ENCODE measurements at places on chromosomes 1 and 21.
A peak's percentile ranks its signal among the peaks of the same experiment; 100 is the strongest.

- peak; percentile 94 for DNase-seq
These were observed 34.9 kb upstream of the RUNX3 start for GRCh38 chr1:24964811-24965570.

DNA sequence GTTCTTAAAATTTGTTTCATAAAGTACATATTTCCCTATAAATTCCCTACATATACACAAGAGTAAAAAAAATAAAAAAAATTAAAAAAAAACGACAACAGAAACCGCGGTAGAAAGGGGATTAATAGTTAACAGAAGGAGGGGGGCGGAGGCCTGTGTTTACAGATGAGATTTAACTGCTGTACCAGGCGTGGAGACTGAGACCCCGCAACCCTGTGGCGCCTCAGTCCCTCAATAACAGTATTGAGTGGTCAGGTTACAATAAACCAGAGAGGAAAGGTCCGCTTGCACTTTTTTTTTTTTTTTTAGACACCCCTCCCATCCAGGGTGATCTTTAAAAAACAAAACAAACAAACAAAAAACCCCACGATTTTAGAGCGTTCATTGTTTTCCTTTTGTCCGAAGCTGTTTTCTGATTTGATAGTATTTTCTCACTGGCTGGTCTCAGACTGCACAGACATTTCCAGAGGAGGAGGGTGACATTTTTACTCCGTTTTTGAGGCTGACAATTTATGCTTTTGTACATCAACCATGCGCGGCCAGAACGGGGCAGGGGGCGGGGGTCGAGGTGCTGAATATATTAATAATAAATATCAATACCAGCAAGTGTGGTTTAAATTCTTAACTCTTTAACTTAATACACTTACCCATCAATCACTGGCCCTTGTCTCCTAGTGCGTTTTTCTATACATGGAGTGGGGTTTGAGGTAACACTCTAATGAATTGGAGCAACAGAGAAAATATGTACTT is 1223.9 kb downstream of the BRINP3 start:
- DNase-seq = no peak

GRCh38 chr1:156862997-156863599 is 2.4 kb downstream of the NTRK1 start:
- no peak for DNase-seq

DNA sequence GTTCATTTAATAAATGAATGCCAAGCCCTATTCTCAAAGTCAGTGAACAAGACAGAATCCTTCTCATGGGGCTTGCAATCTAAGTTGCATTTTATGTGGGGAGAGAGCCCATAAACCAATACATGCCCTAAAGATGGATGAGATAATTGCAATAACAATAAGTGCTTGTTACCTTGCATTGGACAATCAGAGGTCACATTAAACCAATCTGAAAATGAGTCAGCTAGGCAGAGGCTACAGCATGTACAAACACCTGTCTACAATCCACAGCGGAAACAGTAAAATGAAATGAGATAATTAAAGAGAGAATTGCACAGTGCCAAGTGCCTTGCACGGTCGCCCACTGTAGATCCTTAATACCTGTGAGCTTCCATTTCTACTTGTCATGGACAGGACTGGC is 7.4 kb upstream of the IGFN1 start:
- no peak for DNase-seq

- no peak for DNase-seq
These were observed 47.4 kb upstream of the EXO1 start for GRCh38 chr1:241800640-241801039.

DNA sequence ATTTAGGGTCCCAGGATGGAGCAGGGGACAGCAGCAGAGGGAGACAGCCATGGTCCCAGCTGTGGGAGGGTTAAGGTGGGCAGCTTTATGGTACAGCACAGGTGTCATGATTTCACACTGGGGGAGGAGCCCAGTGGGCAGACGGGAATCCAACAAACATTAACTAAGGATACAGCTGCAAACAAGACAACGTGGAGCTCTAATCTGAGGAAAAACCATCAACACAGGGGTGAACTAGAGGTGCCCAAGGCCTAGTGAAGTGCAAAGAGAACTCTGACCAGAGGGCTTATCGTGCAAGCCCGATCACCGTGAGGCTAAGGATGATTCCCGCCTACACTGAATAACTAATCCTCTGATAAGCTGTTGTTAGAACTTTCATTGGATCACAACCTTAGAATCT is 18.7 kb downstream of the ECE1 start:
- DNase-seq = no peak

GRCh38 chr21:41957991-41958766 is 4.4 kb upstream of the C2CD2 start:
- DNase-seq = no peak

GRCh38 chr1:167455786-167456446 is 62.4 kb downstream of the CD247 start:
- peak; percentile 70 for DNase-seq

GRCh38 chr1:50023292-50024159 is at the start of gene AGBL4:
AGBL4 (minus strand) TSS chr1:50023954.
- DNase-seq = no peak

DNA sequence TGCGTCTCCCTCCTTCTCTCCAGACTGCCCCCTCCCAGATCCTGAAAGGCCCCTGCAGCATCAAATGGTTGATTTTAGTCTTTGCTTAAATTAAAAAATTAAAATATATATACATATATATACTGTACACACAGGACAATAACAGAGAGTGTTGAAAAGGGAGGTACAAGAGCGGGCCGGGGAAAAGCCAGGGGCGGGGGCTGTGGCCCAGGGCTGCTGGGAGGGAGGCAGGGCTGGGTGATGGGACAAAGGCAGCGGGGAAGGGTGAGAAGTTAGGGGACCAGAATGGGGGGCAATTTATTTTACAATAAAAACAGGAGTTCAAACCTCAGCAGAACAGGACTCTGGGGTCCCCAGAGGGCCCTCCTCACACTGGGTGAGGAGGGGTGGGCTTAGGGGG is 10.5 kb downstream of the ARL8A start:
- DNase-seq = no peak

DNA sequence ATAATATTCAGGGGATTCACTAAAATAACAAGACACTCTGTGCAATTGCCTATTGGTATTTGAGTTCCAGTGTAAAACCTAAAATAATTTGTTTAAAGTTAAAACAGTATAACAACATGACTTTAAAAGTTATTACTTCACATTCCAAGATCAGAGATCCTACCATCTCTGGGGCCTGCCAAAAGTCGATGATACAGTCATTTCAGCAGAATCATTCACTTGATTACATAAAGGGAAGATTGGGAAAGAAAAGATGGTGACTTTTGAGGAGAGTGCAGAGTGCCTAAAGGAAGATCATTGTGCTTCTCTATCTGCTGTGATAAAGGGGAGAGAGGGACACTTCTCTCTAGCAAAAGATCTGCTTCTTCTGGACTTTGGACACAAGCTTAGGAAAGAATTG is 784.4 kb upstream of the ADGRL4 start:
- DNase-seq = no peak

DNA sequence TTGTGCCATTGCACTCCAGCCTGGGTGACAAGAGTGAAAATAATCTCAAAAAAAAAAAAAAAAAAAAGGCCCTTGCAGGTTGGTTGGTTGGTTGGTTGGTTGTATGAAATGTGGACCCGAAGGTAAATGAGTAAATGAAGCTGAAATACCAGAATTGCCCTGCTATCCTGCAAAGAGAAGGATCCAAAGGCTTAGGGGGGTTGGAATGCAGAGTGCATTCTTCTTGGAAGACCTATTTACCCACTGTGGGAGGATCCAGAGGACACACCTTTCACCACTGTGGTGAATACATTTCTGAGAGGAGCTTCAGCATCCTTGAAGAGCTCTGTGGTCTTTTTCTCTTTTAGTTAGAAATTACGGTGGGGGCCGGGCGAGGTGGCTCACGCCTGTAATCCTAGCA is 28.7 kb upstream of the EIF4G3 start:
- no peak for DNase-seq

DNA sequence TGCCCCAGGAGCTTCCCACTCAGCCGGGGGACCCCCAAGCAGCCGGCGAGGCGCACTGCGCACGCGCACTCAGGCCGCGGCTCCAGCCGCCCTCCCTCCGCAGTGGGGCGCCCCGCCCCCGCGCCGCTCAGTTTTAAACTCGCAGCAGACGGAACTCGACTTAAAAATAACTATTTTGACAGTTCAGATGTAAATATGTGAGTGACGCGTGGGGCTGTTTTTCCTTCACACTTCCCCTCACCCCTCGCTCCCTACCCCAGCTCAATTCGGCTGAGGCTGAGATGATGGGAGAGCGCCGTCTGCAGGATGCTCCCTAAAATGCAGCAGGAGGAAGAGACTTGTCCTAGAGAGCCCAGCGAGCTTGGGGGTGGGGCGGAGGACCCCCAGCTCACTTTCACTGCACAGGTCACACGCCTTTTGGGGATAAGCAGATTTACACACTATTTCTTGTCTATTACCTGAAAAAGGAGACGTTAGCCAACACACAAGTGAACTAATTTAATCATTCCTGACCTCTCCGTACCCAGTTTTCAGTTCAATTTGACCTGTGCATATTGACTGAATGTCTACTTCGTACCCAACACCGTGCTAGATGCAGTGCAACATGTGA is 8.9 kb upstream of the LEMD1 start:
- DNase-seq = peak; percentile 59

- no peak for DNase-seq
These were observed 20.0 kb upstream of the LYPLAL1 start for GRCh38 chr1:219153723-219154122.

DNA sequence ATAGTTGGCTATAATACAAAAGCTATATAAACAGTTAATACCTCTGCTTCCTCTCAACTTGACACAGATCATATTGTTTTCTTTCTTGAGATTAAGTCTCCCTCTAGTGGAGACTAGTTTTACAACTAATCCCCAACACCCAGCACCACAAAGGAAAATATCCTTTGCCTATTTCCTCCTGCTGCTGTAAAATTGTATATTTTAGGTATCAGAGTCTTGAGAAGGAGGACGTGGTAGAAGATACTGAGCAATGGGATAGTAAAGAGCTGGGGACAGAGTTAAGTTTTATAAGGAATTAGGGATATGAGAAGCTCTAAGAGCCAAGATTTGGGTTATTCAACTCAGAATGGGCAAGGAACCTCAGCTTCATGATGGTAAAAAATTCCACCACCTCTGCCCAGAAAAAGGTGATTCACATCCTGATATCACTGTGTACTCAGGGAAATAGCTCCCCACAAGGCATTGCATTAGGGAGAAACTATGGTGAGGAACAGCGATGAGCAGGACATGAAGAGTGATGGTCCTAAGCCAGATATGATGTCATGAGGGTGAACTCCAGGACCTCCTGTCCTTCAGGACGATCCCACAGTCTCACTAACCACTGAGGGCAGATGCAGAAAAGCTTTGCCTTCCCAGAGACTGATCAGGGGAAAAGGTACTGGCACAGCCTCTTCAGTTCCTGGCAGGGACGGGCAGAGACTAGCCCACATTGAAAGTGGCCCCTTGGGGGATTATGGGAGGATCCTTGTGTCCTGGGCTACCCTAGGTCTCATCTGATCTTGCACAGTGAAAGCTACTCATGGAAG is 14.7 kb upstream of the CFAP126 start:
- DNase-seq = no peak

- DNase-seq = no peak
These were observed 100.6 kb downstream of the KCND3 start for GRCh38 chr1:111888740-111889376.

DNA sequence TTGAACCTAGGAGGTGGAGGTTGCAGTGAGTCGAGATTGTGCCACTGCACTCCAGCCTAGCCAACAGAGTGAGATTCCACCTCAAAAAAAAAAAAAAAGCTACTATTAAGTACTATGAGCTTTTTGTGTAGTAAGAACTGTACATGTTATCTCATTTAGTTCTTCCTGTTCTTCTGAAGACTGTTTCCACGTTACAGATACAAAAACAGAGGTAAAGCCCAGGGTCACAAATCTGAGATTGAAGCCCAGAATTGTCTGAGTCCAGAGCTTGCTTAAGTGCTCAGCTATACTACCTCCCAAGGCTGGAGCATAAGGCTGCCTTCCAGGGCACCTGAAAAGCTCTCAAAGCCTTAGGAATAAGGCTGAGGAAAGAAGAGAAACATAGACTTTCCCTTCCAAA is 2.9 kb downstream of the FABP3 start:
- no peak for DNase-seq

GRCh38 chr1:103783944-103784377 is 34.3 kb downstream of the AMY1C start:
- DNase-seq = no peak

DNA sequence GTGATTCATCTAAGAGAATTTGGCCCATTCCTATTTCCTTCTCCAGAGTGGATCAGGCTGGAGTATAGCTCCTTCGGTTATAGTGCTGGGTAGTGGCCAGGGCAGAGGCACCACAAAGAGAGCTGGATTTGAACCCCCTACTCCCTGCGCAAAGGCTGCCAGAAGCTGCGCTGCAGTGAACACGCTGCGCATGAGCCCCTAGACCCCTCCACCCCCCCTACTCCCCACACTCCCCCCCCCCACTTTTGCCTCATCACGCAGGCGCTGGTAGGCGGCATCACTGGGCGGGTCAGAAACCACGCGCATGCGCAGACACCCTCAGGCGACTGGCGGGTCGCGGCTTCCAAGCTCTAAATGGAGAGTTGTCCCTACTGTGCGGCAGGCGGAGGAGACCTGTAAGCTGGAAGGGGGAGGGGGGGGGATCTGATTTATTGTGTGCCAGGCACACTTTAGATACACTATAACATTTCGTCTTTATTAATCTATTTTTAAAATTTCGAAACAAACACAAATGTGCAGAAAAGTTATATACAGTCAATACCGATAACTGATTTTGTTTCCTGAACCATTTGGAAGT is 38.7 kb upstream of the HMGN1 start:
- peak; percentile 94 for DNase-seq

DNA sequence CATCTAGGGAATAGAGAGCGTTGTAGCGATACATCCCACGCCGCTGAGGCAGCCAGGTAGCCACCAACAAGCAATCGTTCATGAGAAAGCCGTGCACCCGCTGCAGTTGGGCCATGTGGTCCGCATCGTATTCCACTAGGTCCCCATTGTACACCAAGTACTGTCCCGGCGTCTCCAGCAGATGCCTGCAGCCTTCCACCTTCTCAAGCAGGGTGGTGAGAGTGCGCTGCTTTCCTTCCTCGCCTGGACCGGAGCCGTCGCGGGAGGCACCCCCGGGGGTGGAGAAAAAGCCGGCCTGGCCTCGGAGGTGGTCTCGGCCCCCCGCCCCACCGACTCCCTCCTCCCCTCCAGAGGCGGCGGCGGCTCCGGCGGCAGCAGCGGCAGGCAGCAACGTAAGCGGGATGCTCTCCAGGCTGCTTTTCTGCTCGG is 595 bp downstream of the EXOC8 start:
- no peak for DNase-seq

GRCh38 chr1:101071470-101071891 is 45.9 kb upstream of the DPH5 start:
- DNase-seq = no peak

- DNase-seq = no peak
These were observed 24.6 kb upstream of the OVAAL start for GRCh38 chr1:180534214-180534613.

- DNase-seq = no peak
These were observed 3.6 kb downstream of the OTUD3 start for GRCh38 chr1:19885821-19886220.

- DNase-seq = no peak
These were observed 16.5 kb upstream of the HIVEP3 start for GRCh38 chr1:41935226-41935625.
